ENCODE measurements at places on chromosomes 4 and X.

DNA sequence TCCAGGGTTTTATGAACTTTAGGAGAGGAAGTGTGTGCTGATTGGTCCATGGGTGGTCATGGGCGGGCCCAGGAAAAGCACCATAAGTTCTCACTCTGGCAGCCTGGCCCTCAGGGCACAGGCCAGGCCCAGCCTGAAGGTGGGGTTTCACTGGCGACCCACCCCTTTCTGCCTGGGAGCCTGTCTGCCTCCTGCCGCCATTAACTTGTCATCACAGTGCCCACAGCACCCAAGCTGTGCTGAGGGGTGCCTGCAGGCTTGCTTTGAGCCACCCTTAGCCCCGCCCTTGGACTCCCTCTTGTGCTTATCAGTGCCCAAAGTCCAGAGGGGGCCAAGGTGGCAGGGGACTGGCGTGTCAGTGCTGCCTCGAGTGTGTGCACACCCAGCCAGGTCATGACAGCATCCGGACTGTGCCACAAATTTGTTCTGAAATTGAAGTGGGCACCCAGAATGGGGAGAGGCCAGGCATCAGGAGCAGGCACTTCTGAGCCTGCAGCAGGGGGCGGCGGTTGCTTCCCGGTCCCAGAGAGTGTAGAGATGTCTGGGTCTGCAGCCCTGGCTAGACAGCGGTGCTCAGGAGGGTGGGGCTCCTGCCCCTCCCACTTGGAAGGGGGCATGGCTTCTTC lies 455.6 kb downstream of the TMA16 start:
- DNase-seq: peak; percentile 39

GRCh38 chr4:20544645-20545044 lies 155.6 kb upstream of the PACRGL start:
- no peak for DNase-seq

DNA sequence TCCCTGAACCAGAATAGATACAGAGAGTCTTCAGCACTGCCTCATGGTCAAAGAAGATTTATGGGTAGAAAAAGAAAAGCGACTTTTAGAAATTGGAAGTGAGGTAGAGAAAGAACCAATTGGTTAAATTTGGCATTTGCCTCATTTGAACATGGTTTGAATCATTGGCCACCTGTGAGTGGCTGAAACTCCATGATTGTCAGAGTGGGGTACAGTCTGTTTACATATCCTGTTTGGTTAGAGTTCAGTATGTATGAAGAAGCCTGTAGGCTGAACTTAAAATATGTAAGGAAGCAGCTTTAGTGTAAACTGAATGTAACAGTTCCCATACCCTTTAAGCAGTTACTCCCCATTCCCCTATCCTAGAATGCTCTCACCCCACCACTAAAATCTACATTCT lies 76.0 kb upstream of the CTSO start:
- no peak for DNase-seq

DNA sequence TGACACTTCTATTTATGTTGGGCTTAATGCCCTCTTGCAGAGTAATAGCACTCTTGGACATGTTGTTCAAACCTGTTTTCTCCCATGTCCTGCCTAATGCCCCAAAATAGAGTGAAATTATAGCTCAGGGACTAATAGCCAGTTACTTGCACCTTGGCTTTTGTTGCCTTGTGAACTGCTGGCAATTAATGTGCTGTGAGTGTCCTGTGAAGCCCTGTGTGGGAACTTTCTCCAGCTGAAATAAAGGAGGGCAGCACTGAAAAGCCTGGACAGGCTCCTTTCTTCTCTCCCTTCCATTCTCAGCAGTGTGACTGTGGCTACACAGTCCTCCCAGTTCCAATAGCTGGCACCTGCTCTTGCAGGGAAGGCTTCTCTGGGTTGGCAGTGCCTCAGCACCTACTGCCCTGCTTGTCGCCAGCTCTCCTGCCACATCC lies 72.4 kb downstream of the DCLK2 start:
- DNase-seq: no peak

DNA sequence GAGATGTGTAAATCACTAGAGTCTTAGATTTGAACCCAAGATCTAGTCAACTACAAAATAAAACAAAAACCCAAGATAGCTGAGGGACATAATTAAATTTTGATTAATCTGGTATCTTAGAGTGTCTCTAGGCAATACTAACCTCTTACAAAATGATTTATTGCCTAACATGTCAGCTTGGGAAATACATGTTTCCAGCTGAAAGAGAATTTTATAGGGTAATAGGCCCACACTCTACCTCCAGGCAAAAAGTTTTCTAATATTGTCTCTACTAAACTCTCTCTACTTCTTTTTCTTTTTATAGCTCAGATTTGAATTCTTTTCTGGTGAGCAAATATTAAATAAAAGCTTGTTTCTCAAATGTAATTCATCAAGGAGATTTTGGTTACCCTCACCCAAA lies 263.2 kb downstream of the IL15 start:
- no peak for DNase-seq

GRCh38 chr4:121791481-121791880 lies 9.6 kb upstream of the EXOSC9 start:
- no peak for DNase-seq

DNA sequence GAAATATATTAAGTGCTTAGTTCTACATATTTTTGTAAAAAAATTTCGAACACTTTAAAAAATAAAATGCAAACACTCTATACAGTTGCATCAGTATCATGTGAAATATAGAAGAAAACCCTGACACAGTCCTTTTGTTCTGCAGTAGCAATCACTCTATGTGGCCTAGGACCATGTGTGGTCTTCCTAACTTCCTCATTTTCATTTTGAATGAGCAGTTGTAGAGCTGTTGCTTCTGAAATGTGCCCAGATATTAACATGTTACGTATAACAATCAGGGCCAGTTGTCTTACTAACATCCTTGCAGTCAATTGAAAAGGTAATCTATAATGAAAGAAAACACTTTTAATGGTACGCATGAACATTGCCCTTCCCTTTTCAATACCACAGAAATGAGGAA lies 107.9 kb downstream of the ZNF827 start:
- no peak for DNase-seq

DNA sequence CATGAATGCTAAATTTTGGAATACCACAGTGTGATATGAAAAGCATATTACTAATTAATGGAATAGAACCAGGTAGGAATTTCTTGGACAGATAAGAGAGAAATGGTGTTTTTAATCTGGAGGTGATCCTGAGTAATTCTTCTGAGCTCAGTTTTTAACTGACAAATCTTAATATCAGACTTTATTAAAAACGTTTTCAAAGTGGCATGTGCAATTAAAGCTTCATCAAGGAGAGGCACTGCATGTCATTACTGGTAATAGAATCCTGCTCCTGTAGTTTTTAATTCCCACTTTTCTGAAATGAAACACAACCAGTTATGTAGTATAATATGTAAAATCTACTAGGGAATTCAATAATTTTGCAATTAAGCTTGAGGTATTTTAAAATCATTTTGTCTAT lies 7.0 kb upstream of the PTTG2 start:
- no peak for DNase-seq

DNA sequence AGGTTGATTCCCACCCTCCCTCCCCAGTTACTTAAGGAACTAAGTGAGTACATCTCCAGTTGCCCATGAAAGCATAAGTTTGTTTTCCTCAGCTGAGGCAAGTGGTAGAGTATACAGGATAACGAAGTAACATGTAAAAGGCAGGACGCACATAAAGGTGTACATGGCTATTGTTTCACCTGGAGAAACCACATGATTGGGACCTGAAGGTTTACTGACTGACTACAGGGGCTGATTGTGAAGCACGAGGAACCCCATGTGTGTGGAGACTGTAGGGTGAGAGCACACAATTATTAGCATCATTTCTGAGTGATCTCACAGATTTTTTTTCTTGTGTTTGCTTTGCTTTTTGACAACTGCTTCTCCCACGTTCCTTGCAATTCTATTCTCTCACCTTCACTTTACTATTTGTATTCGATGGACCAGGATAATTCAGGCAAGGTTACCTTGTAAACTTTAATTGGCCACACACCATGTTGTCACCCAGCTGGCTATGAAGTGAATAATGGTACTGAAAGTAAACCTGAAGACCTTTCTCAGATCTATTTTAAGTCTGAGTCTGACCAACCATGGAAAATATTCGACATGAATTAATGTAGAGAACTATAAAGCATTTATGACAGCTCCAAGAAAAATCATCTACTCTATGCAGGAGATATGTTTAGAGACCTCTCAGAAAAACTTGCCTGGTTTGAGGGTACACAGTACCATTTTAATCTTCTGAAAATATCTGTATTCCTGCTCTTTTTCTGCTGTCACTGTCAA lies 102.5 kb upstream of the MYOZ2 start:
- DNase-seq: no peak

DNA sequence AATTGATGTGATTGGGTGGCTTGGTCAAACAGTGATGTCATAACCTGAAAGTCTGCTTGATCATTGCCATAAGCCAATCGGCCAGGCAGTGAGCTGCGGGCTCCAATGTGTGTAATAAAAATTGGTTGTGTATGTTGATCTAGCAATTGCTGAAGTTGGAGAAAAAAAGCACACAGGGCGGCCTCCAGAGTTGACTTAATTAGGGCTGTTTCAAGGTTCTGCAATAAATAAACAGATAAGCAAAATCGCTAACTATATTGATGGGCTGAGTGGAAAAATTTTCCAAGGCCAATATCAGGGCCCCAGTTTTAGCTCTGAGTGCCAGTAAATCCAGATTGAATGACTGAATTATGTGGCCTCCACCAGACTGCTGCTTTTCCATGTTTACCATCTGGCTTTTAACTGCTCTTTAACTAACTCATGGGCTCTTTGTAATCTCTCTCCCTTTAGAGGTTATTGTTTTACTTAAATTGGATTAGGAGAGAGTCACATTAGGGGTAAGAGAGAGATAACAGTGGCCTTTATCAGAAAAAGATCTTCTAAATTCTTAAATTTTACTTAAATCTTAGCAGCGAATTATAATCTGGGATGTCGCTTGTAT lies 160.6 kb upstream of the WDFY3 start:
- no peak for DNase-seq

GRCh38 chr4:108877821-108878220 lies 115.0 kb upstream of the ETNPPL start:
- no peak for DNase-seq

DNA sequence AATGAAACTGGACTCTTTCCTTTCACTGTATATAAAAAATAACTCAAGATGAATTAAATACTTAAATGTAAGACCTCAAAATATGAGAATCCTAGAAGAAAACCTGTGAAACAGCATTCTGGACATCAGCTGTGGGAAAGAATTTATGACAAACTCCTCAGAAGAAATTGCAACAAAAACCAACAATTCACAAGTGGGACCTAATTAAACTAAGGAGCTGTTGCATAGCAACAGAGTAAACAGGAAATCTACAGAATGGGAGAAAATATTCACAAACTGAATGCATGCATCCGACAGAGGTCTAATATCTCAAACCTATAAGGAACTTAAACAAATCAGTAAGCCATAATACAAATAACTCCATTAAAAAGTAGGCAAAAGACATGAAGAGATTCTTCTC lies 851.7 kb upstream of the PCDH10 start:
- DNase-seq: no peak

DNA sequence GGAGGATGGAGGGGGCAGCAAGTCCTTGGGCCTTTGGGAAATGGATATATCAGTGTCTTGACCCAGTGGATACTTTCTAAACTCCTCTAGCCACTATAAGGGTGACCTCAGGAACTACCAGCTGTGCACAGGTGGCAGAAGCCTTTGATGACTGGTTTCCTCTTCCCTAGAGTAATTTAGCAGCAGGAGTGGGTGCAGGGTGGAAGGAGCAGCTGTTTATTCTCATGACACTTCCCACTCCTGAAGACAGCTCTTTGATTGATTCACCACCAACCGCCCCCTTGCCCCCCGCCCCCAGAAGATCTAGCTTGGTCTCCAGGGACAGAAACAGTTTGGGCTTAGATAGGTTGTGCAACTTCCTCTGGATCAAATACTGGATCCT lies 63.0 kb downstream of the GPC3 start:
- DNase-seq: no peak

DNA sequence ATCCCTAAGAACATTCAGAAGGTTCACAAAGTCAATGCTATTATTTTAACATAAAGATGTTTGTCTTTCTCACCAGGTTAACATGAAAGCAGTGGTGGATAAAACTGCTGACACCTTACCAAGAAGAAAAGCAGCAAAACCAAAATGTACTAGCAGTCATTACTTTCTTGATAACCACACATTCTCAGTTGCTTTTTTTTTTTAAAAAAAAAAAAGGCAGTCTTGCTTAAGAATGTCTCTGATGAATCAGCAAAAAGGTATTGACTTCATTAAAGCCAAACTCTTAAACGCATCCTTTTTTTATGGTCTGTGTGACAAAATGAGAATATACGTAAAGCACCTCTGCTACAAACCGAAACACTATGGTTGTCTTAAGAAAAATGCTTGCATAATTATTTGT lies 31.9 kb downstream of the CDKL2 start:
- no peak for DNase-seq

DNA sequence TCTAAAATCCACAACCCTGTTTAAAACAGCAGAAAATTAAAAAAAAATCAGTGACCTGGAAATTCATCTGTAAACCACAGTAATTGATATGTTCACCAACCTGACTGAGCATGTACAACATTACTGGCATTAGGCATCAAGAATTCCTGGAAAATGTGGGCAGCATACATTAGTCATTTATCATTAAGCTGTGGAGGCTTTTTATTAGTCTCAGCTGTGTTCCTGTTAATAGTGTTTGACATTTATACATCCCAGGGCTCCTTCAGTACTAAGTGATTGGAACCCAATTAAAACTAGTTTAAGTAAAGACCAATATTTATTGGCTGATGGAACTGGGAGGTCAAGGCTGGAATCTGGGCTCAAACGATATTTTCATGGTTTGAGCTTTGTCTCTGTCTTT lies 227.3 kb upstream of the GIMD1 start:
- DNase-seq: no peak

DNA sequence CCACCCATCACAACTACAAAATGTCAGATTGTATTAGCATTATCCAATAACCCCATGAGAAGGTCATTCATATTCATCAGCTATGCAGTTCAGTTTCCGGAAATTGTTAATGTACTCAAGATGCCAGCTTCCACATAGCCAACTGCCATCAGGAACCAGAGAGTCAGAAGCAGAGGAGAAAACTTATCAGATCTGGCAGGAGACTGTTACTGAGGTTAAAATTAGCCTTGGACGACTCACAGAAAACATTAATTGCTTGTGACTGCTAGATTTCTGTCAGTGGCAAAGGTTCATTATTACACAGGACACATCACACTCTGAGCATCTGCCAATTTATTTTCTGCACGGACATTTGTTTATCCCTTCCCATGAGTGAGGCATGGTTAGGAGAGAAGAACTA lies 352.8 kb downstream of the DHRSX start:
- no peak for DNase-seq

DNA sequence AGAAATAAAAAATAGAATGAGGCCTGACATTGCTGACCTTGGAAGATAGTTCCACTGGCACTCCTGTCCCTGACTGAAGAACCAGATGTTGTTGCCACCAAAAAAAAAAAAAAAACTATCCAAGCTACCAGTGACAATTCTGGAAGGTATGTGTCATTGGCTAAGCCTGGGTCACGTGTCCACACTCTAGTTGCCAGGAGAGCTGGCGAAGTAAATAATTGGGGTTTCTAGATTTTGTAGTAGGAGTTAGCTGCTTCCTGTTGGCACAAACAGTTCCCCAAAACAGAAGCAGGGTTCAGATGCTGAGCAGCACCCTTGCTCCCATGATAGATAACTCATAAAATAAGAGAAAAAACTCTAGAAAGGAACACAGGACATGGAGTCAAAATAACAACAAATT lies 20.5 kb downstream of the MND1 start:
- no peak for DNase-seq
